ENCODE measurements at places on chromosomes 16 and 17.

GRCh38 chr16:84648595-84649510 is 542 bp downstream of the KLHL36 start:
- no peak for DNase-seq

GRCh38 chr17:44780161-44780560 is 21.4 kb downstream of the ADAM11 start:
- no peak for DNase-seq

GRCh38 chr17:48510761-48511604 is 19.8 kb downstream of the HOXB1 start:
- DNase-seq, result peak; percentile 29

DNA sequence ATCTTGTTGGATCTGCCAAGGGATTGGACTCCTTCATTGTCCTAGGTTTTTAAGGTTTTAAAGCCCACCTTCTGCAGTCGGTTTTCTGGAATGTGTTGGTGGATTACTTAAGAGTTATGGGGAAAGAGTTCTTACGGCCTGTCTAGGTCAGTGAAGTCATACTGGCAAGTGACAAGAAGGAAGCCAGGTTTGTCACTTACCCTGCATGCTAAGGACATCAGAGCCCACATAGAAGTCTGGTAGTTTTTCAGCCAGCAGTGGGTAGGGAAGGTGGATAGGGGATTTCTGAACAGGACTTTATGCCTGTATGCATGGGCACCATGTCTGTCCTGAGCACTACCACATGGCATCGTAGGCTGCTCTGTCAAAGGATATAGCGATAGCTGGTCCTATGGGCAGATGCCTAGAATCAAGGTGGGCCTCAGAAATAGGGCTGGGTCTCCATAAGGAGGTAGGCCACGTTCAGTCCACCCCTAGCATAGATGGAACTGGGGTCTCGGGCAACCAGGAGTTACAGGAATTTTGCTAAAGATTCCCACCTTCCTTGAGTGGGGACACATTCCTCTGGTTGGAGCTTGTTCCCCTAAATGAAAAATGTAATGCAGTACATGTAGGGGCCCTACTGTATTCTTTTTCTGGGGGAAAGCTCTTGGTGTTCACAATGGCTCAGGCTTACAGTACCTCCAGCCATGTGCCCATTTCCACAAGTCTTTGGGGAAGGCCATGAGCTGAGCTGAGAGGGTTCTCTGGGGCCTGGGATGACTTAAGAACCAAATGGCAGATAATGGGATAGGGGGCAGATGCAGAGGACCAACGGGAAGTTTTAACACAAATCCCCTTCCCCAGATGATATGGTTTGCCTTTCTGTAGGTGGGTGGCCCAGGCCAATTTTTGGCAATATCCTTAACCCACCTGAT is 27.5 kb downstream of the TRPV2 start:
- no peak for DNase-seq

GRCh38 chr17:80119271-80119791 is 17.9 kb downstream of the GAA start:
- DNase-seq, result no peak

DNA sequence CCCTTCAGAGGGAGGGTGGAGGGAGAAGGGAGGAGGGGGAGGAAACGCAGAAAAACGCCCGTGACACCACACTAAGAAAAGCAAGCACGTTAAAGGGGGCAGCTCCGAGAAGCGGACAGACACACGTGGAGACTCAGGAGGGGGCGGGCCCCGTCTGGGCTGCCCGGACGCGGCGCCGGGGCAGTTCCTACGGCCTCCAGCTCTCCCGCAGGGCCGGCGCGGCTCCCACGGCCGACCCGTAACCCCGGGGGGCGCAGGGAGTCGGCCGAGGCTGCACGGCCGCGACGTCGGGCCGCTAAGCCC is 362 bp downstream of the KLHDC4 start:
- DNase-seq, result no peak

GRCh38 chr17:78865682-78866390 is 25.2 kb upstream of the USP36 start:
- no peak for DNase-seq

GRCh38 chr17:47654991-47655390 is 5.3 kb downstream of the KPNB1 start:
- no peak for DNase-seq

DNA sequence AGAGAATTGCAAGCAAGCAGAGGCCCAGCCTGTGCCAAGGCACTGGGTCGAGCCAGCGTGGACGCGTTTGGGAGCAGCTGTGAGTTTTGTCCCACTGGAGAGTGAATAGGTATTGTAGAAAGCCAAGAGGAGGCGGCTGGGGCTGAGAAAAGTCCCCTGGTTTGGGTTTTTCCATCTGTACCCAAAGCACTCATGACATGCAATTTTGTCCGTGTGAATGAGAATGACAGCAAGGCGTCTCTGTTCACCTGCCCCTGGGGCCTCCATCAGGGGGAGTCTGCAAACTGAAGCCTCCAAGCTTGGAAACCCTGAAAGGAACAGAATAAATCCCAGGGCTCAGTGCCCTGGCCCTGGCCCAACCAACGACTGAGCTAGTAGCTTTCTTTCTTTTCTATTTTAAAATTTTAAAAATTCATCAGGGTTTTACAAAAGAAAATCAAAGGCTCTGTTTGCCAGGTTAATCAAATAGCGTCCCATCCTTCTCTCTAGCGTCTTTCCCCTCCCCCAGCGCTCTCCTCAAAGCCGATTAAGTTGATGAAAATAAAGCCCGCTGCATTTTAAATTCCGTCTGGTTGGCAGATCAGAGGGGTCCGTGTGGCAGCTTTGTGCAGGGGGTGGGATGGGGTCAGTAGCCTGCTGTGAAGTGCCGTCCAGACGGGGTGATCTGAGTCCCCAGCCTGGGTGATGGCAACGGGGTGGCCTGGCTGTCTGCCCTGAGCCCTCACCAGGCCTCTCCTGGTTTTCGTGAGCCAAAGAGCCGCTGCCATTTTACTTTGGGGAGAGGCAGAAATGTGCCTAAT is 171.0 kb downstream of the KATNIP start:
- no peak for DNase-seq

GRCh38 chr17:75917141-75917916 is 12.6 kb upstream of the MRPL38 start:
- no peak for DNase-seq

GRCh38 chr17:16472539-16472938 is 19.5 kb downstream of the LRRC75A start:
- DNase-seq, result no peak

- peak; percentile 37 for DNase-seq
These were observed 2.6 kb upstream of the FMNL1 start for GRCh38 chr17:45218895-45219661.

DNA sequence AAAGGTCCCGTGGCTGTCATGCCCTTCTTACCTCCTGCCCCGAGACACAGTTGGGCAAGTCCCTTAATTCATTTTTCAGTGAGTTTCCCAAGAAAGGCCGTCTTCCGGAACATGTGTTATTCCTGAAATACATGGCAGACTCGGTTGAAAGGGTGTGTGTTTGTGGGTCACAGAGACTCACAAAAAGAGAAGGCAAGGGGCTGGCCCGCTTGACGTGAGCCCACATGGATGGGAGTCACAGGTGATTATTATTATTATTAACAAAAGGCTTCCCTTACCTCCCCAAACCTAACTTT is 34.1 kb upstream of the CCR7 start:
- no peak for DNase-seq

DNA sequence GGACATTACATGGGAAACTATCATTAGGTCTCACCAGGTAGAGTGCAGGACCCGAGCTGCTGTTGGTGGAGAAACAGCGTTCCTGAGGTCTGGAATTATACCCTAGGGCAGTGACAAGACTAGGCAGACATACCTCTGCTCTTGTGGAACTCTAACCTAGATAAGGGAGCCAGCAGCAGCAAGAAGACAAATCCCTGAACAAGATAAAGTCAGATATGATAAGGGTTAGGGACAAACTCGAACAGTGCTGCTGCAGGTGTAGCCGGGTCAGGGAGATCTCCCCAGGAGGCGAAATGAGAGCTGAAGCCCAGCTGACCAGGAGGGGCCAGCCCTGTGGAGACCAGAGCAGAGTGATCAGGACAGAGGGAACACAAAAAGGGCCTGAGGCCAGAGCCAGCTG is 34.7 kb downstream of the ARSG start:
- no peak for DNase-seq

DNA sequence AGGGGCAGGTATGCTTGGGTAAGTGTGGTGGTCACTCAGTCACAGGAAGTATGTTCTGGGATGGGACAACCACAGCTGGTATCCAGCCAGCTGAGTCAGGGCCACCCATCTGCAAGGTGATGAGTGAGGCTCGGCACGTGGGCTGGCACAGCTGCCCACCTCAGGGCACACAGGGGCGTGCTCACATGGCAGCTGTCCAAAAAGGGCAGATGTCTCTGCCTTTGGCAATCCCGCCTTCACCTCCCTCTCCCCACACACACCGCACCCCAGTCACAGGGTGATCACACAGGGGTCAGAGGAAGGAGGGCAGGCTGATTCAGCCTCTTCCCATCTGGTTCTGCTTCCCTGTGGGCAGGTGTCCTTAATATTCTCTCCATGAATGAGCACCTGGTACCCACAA is 85.9 kb upstream of the TOB1 start:
- no peak for DNase-seq

GRCh38 chr17:57357830-57358430 is 101.6 kb downstream of the MSI2 start:
- DNase-seq, result no peak

- peak; percentile 94 for DNase-seq
These were observed 28.7 kb upstream of the TNRC6A start for GRCh38 chr16:24700549-24701392.

- no peak for DNase-seq
These were observed 2103.1 kb downstream of the TP53TG3F start for GRCh38 chr16:35562471-35562870.

GRCh38 chr17:51820252-51820651 is 338.3 kb downstream of the CA10 start:
- no peak for DNase-seq

All from AG04449 (cell line).